Activated T-cell treated with anti-CD3 and anti-CD28 coated beads, Interleukin-2, amount 50 U/mL, for 72 hours (primary cell): ENCODE measurements at places on chromosomes 1 and 21. TPM values are rescaled to one million over a fixed set of nuclear protein-coding genes. Genes with fewer than 3 reads are reported as not detected.

GRCh38 chr1:176619261-176619660 is 156.3 kb downstream of the PAPPA2 start:
- DNase-seq = no peak

GRCh38 chr1:155504207-155504606 is 58.4 kb downstream of the ASH1L start:
- DNase-seq = no peak

The LCE3D gene
- total RNA-seq = not detected

- DNase-seq = no peak
These were observed 32.6 kb downstream of the ESRRG start for GRCh38 chr1:216690603-216691002.

The RUNX1 gene
- total RNA-seq = 56.2 TPM

- no peak for DNase-seq
These were observed 7.2 kb upstream of the ETV3L start for GRCh38 chr1:157106813-157107189.

- no peak for DNase-seq
These were observed 42.6 kb downstream of the AHDC1 start for GRCh38 chr1:27561124-27561899.

The CR1L gene
- total RNA-seq = 0.19 TPM

DNA sequence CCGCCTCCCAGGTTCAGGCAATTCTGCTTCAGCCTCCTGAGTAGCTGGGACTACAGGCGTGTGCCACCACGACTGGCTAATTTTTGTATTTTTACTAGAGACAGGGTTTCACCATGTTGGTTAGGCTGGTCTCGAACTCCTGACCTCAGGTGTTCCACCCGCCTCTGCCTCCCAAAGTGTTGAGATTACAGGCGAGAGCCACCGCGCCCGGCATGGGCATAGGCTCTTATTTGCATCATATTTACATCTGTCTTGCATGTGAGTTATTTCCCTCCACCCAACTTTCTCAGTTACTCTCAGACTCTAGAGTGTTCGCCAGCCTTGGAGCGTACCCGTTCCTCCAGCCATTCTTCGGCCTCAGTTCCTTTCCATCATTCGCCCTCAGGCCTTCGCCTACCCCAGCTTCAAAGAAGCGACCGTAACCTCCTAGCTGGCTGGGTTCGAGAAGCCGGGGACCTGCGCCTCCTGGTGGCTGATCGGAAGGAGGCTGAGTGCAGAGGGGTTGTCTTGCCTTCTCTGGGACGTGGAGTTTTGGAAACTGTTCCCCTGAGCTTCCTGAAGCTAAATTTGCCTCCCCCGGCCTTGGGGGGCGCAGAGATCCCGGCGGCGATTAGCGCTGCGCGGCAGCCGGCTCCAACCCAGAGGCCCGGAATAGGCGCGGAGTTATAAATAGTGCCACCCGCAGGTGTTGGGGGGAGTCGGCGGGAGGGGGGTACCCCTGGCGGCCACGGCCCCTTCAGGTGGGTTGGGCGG is 3.6 kb upstream of the ZBTB7B start:
- peak; percentile 82 for DNase-seq
